ENCODE measurements at places on chromosomes 7 and 10.
A peak's percentile ranks its signal among the peaks of the same experiment; 100 is the strongest.

- DNase-seq = peak; percentile 84
These were observed 8.6 kb downstream of the SLC13A1 start for GRCh38 chr7:123191132-123191531.

DNA sequence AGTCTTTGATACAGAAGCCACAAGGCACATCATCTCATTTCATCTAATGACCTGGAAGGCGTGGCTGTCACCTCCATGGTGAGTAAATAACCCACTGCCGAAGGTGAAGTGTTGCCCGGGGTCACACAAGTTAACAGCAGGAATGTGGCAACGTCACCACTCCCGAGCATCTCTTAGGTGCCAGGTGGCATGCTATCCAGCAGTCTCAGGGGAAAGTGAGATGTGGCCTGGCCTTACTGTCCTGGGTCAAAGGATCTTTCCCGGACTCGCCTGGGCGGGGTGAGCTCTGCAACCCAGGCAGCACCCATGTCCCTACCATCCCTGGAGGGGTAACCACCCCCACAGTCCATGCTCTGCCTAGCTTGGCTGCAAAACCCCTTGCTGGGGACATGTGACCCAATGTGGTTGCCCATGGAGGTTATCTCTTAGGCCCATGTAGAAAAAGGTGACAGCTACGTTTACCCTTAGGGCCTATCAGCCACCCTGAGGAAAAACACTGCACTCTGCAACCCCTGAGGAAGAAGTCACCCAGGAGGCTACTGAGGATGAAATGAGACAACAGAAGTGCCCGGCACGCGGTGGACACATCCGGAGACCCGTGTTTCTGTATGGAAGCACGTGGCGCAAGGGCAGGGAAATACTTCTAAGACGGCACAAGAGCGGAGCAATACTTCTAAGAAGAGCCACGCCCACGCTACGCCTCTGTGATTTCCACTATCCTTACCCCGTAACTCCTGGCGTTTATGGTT is 52.0 kb downstream of the BAIAP2L1 start:
- peak; percentile 53 for DNase-seq

- DNase-seq = no peak
These were observed 57.1 kb downstream of the BPGM start for GRCh38 chr7:134703782-134704181.

DNA sequence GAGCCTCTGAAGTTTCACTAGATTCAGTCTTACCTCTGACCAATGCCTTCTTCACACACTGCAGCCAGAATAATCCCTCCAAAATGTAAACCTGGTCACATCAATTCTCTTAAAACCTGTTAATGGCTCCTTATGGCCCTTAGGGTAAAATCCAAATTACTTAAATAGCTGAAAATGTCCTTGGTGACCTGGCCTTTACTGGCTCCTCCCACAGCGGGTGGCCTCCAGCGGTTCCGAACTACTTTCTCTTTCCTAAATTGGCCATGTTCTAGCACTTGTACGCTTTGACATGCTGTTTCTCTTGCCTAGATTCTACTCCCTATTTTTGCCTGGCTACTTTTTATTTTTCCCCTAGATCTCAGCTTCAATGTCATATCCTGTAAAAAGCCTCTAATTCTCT is 36.1 kb downstream of the AGK start:
- no peak for DNase-seq

DNA sequence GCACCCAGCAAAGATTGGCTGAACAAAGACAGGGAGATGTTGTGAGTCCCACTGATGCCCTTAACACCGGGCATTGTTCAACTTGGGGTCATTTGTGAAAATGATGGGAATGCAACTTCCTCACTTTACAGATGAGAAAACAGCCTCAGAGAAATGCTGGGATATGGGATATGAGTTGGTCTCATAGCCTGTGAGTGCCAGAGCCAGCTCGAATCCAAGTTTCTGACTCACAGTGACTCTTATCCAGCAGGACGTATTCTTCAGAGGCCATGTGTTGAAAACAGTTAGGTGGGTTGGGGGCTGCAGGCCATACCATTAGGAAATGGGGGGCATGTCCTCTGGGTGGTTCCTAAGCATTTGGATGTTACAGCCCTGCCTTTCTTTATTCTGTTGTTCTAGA is 45.2 kb downstream of the KIAA1217 start:
- no peak for DNase-seq
